Bronchial smooth muscle cell (primary cell): ENCODE measurements at places on chromosomes 6 and 20. TPM values are rescaled to one million over a fixed set of nuclear protein-coding genes. Genes with fewer than 3 reads are reported as not detected.

TCF15 gene
- under 0.01 TPM in 1 of 2 replicates, not detected in the other for total RNA-seq

CENPW gene
- total RNA-seq: 2.8 and 9.3 TPM in 2 replicates

UBE2C gene
- 1.9 and 3.9 TPM in 2 replicates for total RNA-seq

ATP5F1E gene
- total RNA-seq: 37.2 and 49.3 TPM in 2 replicates

BHLHE23 gene
- not detected in 2 replicates for total RNA-seq

BAK1 gene
- total RNA-seq: 6.3 and 6.9 TPM in 2 replicates

PI16 gene
- total RNA-seq: 2.3 and 4.7 TPM in 2 replicates

DST gene
- total RNA-seq: 347 and 355 TPM in 2 replicates

SIGLEC1 gene
- total RNA-seq: not detected in 2 replicates

BPIFA1 gene
- total RNA-seq: not detected in 2 replicates

MAP1LC3A gene
- 16.1 and 16.3 TPM in 2 replicates for total RNA-seq

TENT5A gene
- total RNA-seq: 12.3 and 23.2 TPM in 2 replicates

KCNK15 gene
- 0.09 and 0.47 TPM in 2 replicates for total RNA-seq

TAF4 gene
- 2.7 and 3.0 TPM in 2 replicates for total RNA-seq

IL20RA gene
- 0.17 and 0.32 TPM in 2 replicates for total RNA-seq

PLCB4 gene
- total RNA-seq: 3.1 and 8.2 TPM in 2 replicates

MUCL3 gene
- not detected in 2 replicates for total RNA-seq

RAET1L gene
- not detected in 2 replicates for total RNA-seq

TCF21 gene
- 36.7 and 42.6 TPM in 2 replicates for total RNA-seq
